ENCODE measurements at places on chromosomes 1 and 21.

DNA sequence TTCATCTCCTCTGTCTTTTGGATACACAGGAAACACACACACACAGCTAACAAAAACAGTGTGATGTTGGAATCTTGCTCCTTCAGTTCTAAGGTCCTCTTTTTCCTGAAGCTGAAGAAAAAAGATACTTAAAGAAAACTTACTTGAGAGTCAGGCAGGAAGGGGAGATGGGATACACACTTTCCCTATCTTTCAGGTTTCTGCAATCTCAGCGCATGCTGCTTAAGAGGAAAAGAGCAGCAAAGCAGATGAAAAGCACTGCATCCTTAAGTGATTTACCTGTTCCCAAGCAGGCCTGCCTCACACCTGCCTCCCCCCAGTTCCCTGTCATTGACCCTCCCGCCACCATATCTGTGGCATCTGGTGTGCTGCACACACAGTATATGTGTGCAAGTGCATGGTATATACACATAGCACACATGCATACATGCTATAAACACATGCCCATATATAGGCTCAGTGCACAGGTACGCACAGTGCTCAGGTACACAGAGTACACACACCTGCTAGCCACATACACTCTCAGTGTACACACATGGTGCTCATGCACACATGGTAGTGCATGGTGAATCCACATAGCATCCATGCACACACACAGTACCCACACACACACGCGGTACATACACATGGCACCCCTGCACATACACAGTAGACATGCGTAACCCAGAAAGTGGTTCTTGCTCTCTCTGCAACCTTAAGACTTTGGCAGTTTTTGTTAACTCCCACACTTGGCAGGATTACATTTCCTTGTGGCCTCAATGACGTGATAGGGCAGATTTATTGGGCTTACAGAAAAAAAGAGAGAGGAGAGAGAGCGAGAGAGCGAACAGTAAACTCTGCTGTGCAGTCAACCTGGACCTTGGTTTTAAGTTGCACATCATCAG, 166.9 kb downstream of the TOMM20 start:
- DNase-seq: no peak

- DNase-seq: no peak
These were observed 273.1 kb downstream of the DPYD start for GRCh38 chr1:97647776-97648175.

- peak; percentile 43 for DNase-seq
These were observed 12.8 kb downstream of the TRAPPC10 start for GRCh38 chr21:44024887-44025353.

- peak; percentile 84 for DNase-seq
These were observed 30.5 kb upstream of the LRIG2 start for GRCh38 chr1:113042285-113043143.

GRCh38 chr1:98078596-98078995, 157.8 kb upstream of the DPYD start:
- no peak for DNase-seq

- DNase-seq: no peak
These were observed 35.9 kb downstream of the THAP3 start for GRCh38 chr1:6660415-6661049.

DNA sequence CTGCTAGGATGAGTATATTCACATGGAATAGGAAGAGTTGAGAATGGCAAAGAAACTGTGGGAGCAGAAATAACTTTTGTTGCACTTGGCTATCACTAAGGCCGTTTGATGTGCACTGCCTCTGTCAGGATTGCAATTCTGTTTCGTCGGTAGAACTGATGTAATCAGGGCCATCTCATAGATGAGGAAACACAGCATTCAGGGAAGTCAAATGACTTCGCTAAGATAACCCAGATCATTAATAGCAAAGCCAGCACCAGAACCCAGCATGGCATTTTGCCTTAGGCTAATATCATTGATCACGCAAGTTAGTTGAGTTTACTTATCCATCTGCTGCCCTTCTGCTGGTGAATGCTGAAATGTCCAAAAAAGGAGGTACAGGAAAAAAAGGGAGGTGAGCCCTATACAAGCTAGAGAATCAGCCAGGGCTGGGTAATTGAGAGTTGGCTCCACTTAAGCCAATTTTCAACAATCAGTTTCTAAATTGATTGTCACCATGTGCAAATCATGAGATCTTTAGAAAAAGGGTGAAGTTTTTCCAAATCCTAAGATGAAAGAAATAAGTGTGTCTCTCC, 7.6 kb downstream of the RASSF5 start:
- DNase-seq: no peak

DNA sequence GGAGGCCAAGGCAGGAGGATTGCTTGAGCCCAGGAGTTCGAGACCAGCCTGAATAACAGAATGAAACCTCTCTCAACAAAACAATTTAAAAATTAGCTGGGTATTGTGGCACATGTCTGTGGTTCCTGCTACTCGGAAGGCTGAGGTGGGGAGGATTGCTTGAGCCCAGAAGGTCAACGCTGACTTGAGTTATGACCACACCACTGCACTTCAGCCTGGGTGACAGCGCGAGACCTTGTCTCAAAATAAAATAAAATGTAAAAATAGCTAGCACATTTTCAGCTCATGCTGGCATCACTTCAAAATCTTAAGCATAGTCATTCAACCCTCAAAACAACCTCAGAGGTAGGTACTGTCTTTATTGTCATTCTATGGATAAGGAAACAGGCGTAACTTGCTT, 6.4 kb downstream of the JAK1 start:
- no peak for DNase-seq

- DNase-seq: no peak
These were observed 1.1 kb upstream of the ERRFI1 start for GRCh38 chr1:8026976-8027747.

DNA sequence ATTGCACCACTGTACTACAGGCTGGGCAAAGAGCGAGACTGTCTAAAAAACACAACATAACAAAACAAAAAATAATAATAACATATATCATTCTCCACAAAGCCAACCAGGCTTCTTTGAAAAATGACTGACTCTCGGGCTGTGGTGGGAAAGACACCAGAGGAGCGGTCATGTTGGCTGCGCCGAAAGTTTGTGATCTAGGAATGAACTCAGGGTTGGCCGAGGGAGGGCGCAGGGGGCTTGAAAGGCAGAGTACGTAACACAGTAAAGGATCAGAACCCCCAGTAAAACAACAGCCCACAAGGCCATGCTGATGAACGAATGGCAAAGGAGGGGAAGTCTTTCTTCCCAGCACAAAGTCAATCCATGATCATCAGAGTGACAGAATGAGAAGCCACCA, 4.7 kb downstream of the SLC35E2B start:
- no peak for DNase-seq

- no peak for DNase-seq
These were observed 78.0 kb upstream of the IPO9 start for GRCh38 chr1:201750934-201751333.

DNA sequence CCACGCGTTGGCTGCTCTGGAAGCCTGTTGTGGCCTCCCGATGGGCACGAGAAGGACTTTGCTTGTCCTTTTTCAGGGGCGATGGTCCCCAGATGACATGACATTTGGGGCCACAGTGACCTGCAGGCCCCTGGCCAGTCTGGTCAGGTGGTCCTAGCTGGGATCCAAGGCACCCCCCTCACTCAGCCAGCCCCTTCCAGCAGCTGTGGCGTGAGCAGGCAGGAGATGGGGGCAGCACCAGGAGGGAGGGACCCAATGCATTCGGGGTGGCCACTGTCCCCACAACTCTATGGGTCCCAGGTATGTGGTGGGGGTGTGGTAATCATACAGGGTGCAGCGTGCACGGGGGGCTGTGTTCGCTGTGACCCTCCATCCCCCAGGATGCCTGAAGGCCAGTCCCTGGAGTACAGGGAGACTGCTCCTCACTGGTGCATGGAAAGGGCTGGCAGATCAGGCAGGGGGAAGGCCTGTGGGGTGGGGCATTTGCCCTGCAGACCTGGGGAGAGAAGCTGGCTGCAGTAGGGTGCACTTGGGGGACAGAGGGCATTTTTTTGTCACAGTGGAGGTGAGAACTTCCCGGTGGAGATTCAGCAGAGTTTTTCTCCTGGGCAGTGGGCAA, 31.7 kb downstream of the WNT3A start:
- no peak for DNase-seq

- DNase-seq: no peak
These were observed 1.4 kb downstream of the ARTN start for GRCh38 chr1:43934986-43935324.

- no peak for DNase-seq
These were observed 303.2 kb downstream of the RWDD3 start for GRCh38 chr1:95537176-95537575.

- DNase-seq: peak; percentile 30
These were observed 38.4 kb upstream of the RBM34 start for GRCh38 chr1:235199441-235199840.

DNA sequence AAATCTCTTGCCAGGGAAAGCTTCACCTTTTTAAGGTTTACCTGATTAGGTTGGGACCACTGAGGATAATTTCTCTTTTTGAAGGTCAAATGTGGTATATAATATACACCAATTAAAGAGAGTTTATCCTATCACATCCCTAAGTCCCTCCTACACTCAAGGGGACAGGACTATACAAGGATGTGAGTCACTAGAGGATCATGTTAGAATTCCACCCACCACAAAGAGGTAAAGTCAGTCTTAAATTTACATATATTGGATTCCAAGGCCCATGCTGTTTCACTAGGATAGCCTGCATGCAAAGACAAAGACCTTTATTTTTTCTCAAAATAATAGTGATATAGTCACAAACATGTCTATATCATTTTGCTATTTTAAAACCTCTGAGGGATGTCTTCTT, 164.4 kb downstream of the GIPC2 start:
- no peak for DNase-seq

DNA sequence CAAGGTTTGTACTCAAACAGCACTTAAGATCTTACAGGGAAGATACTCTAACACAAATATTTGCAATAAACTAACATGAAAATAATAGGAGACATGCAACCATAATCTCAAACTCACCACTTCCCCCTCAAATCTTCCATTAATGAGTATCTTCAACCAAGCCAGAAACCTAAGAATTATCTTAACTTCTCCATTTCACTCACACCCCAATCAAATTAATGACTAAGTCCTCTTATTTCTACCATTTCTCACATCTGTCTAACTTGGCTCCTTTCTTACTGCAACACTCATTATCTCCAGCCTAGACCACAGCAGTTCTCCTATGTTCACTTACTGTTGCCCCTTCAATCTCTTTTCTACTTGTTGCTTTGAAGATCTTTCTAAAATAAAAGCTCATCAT, 10.4 kb downstream of the RBBP5 start:
- DNase-seq: no peak

DNA sequence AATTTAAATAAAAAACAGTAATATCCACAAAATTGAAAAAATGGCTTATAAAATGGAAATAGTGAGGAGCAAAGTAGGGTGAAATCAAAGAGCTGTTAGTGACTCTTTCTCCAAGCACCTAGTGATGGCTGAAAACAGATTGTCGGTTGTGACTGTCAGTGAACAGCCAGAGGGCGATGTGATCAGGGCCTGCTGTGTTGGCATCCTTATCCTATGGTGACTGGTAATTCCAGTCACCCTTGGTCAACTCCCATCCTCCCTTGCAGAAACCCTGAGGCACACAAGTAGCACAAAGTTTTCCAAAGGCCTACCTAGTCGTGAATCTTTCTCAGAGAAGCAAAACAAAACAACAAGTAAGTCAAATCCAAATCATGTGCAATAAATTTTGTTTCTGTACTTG, 599.8 kb upstream of the CXADR start:
- DNase-seq: no peak

DNA sequence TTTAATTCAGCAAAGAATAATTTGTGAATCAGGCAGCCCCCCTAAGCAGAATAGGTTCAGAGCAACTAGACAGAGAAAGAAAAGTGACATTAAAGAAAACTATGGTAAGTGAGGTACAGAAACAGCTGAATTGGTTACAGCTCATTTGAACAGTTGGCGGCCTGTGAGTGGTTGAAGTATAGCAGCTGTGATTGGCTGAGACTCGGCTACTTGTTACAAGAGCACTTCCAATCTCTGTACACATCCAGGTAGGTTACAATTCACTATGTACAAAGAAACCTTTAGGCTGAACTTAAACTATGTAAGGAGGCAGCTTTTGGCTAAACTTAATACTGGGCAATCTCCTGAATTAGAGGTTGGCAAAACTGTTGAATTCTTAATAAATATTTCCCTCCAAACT, 171.1 kb upstream of the LHX8 start:
- no peak for DNase-seq

DNA sequence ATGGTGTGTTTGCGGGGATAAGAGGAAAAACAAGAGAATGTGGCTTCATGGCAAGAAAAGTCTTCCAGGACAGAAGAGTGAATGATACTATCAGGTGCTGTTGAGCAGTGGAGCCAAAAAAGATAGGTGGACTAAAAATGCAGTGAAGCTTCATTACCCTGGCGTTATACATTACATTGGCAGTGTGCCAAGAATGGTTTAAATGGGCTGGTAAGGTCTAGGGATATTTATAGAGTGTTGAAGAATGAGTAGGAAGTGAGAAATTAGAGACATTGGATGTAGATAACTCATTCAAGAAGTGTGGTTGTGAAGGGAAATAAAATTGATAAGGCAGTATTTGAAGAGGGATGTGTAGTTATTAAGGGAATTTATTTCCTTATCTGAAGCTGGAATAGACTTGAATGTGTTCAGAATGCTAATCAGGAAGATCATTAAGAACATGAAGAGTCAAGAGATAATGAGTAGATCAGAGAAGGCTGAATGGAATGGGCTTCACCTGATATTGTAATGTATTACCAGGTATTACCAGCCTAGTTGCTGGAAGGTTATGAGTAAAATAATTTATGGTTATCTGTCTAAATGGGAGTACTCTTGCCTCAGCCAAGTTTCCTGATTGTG, 72.7 kb downstream of the MAST2 start:
- no peak for DNase-seq

DNA sequence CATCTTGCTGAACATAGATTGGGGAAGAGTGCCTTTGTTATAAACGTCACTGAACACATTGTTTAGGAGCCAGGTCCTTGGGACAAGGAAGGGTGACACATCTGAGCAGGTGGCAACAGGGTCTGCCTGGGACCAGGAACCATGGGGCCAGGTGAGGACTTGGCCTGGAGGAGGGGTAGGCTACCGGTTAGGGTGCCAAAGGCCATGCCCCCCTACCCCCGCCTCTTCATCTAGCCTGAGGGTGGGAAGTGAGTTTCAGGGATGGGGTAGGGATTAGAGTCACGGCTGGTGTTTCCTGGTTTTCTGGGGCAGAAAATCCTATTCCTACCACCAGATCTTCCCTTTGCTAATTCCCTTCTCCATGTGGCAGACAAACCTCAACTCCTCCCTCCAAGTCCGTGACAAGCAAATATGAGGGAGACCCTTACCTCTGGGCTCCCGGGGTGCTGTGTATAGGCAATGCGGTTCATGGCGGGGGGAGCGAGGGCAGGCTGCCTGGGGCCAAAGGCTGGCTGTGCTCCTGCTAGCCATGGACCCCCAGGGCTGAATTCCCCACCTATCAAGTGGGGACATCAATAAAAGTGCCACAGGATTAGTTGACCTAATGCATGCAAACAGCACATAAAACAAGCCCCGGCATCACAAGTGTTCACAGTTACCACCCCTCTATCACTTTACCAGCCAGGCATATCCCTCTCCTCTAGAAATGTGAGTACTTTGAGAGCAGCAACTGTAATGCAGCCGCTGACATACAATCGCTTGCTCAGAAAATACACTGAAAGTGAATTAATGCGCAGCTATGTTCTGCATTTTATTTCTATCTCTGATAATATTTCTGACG, 14.5 kb downstream of the CD247 start:
- DNase-seq: no peak
